ENCODE measurements at places on chromosomes 3 and 15.

DNA sequence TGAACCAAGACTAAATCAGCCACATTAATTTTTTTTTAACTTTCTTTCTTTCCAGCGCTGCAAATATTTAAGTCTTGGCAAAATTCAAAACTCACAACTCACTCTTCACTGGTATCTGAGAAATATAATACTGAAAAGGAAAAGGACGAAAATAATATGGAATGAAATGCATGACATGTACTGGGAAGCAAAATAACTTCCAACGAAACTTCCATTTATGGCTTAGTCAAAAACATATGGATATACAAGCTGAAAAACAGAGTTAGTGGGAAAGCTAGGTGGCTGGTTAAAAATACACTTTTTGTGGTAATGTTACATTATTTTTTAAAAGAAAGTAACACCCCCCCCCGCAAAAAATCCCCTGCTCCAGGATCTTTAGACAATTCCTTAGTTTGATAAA is 86.1 kb downstream of the TM4SF4 start:
- no peak for DNase-seq

DNA sequence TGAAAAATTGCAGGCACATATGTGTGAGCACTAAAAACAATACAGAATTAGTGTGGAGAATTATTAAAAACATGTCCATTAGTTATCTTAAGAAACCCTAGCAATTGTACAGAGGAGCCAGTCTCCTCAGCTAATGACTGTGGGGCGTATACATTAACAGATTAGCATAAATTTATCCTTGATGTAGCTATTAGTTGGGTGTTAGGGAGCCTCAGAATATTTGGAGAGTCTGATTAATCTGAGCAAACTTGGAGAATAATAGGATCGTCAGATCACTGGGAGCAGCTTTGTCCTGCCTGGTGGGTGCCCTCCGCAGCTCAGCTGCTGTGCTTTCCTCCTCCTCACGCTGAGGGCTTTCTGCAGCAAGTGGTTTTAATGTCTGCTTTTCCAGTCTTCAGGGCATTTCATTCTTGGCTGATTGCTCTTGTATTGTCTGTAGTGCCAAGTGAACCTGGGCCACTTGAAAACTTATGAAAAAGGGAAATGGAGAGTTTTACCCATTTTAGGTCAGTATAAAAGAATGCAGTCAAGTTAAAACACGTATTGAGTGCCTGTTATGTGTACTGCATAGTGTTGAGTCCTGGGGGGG is 417.4 kb upstream of the SEMA6D start:
- no peak for DNase-seq

- peak; percentile 89 for DNase-seq
Measured at GRCh38 chr3:101527441-101527840, 14.4 kb upstream of the SENP7 start.

GRCh38 chr15:99486371-99487336 is 79.1 kb upstream of the MEF2A start:
- DNase-seq, result peak; percentile 86

- no peak for DNase-seq
Measured at GRCh38 chr15:91228383-91228782, 128.3 kb downstream of the SV2B start.

GRCh38 chr3:71520161-71521020 is 63.1 kb downstream of the FOXP1 start:
- no peak for DNase-seq

GRCh38 chr15:31511707-31512310 is 185.2 kb downstream of the KLF13 start:
- DNase-seq, result no peak

- no peak for DNase-seq
Measured at GRCh38 chr15:64581408-64581761, 121.0 kb downstream of the ZNF609 start.

DNA sequence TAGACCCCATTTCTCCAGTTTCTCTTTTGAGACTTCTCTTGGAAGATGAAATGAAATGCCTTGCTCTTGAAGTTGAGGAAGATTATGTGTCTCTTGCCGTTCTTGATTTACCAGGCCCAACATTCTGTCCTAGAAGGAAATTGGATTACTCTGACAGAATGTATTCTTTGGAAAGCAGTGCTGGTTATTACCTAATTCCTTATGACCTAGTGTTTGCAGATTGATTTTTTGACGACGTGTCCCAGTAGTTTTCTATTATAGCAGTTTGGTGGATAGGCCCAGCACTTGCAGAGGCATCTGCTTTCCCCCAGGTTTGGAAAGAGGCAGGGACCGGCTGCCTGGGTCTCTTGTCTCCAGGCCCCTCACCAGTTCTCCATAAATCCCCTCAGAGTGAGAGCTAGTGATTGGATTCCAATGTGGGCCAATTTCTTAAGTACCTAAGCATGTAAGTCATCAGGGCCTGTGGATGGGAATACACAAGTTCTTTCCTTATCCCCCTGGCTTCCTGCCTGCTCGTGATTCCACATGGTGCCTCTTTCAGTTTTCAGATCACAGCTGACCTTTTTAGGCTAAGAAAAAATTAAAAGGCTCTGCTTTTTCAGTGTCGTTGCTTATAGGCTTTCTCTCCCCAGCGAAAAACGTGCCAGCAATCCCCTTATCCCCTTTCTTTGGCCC is 50.2 kb downstream of the EPHB3 start:
- peak; percentile 92 for DNase-seq

DNA sequence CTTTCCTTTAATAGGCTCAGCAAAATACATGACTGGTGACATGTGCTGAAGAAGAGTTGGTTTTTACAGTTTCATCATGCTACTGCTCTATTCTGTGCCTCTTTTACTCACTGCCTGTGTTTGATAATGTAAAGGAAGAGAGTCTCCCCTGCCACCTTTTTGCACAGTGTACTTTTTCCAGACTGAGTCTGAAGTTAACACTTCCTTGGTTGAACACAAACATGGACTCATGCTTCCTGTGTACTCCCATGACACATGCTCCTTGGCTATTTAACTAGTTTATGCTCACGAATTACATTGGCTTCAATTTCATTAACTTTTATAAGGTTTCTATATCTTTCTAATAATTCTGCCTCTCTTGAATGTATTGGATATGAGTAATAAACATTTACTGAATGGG is 396.1 kb downstream of the VGLL3 start:
- DNase-seq, result no peak

GRCh38 chr3:196003611-196004010 is 78.3 kb downstream of the TFRC start:
- DNase-seq, result no peak

DNA sequence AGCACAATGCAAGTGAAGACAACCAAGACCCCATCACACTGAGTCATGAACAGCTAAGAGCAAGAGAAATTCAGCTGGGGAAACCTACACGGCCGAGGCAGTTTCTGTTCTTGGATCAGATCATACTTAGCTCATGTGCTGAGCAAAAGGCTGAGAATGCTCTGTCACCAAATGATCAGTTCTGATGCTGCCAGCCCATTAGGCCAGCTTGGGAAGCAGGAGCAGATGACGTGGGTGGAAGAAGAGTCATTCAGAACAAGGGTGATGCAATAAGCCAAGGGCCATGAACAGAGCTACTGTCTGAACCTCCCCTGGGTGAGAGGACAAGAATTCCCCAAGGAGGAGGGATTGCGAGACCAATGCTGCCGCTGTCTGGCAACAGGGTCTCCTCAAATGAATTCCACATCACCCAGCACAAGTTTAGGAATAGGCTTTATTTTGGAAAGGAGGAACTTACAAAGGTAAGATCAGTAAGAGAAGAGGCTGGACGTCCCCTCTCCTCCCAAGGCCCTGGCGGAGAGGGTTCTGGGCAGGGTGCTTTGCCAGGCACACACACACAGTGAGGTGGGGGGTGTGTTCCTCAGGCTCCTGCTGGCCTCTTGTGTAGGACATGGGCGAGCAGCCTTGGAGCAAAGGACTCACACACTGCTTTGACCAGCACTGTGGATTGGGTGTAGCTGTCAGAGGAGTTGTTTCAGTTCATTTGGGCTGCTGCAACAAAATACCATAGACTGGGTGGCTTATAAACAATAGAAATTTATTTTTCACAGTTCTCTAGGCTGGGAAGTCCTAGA is 65.6 kb upstream of the CTXND1 start:
- peak; percentile 8 for DNase-seq

GRCh38 chr3:18510947-18511346 is 85.8 kb upstream of the SATB1 start:
- DNase-seq, result no peak

GRCh38 chr3:193499801-193500485 is 54.8 kb downstream of the ATP13A4 start:
- DNase-seq, result peak; percentile 29

- DNase-seq, result no peak
Measured at GRCh38 chr15:75425966-75426500, 25.5 kb downstream of the SIN3A start.

GRCh38 chr3:31219131-31219843 is 313.4 kb upstream of the STT3B start:
- peak; percentile 65 for DNase-seq

DNA sequence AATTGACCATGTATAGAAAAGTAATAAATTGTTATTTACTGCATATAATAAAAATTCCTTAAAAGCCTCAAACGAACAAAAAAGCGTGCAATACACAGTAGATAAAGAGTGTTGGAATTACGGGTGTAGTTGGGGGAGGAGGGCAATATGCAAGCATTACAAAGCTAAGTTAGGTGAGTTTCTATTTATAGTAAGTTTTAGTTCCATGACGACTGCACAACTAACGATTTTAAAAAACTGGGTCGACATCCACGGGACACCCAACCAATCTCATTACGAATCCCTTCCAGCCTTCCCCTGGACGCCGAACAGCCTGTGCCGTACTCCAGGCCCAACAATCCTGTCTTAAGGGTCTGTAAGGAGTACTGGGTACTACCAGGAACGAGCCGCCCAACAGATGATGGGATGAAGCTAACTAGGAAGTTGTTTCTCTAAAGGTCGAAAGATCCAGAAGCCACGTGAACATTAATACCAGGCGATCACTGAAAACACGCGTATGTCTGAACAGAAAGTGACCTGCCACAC is 677 bp downstream of the POLQ start:
- DNase-seq, result peak; percentile 8

DNA sequence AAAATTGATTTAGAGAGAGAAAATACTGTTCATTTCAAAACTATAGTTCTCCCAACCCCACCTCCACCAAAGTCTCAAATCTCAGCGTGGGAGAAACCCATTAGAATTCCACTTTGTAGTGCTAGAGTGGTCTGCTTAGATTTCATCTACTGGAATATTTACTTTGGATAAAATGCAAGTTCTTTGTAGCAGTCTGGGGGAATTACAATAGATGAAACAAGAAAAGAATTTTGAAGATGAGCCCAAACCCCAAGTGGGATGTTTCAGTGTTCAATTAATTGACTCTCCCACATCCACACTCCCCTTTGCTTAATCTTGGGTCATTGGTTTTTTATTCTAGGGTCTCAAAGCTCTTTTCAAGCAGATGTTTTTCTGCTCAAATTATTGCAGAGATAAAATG is 97.8 kb downstream of the RPL22L1 start:
- no peak for DNase-seq

DNA sequence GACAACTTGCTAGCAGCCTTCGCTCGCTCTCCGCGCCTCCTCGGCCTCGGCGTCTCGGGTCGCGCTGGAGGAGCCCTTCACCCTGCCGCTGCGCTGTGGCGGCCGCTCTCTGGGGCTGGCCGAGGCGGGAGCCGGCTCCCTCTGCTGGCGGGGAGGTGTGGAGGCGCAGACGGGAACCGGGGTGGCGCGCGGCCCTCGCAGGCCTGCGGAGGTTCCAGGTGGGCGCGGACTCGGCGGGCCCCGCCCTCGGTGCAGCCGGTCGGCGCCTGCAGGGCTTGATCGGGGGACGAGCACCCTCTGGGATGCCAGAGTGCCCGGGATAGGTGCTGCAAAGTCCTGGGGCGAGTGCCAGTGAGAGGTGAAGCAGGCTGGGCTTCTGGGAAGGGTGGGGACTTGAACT is 989.9 kb downstream of the ROBO2 start:
- no peak for DNase-seq

DNA sequence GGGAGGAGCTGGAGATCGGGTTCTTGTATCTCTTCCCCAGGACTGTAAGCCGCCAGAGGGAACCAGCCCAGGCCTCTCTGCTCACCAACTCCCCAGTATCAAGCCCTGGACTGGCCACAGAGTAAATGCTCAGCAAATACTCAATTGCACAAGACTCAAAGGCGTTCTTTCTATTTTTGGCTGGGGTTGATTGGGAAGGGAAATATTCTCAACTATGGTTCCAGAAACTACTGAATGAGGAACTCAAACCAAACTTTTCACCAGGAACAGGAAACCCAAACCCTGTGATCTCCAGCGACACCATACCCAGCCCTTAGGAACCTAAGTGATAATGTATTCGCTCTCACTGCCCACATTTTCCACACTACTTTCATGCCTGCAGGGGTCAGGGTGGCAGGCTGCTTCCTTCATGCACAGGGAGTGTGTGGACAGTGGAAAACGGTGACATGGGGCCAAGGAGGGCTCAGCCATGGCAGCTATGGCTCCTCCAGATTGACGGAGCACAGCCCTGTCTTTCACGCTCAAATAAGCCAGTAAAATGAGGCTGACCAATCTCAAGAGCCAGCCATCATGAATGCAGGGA is 124.7 kb upstream of the RAD18 start:
- DNase-seq, result peak; percentile 42

- no peak for DNase-seq
Measured at GRCh38 chr3:108178676-108179075, 43.5 kb downstream of the IFT57 start.

GRCh38 chr15:78193731-78194567 is 40.4 kb downstream of the ACSBG1 start:
- no peak for DNase-seq

DNA sequence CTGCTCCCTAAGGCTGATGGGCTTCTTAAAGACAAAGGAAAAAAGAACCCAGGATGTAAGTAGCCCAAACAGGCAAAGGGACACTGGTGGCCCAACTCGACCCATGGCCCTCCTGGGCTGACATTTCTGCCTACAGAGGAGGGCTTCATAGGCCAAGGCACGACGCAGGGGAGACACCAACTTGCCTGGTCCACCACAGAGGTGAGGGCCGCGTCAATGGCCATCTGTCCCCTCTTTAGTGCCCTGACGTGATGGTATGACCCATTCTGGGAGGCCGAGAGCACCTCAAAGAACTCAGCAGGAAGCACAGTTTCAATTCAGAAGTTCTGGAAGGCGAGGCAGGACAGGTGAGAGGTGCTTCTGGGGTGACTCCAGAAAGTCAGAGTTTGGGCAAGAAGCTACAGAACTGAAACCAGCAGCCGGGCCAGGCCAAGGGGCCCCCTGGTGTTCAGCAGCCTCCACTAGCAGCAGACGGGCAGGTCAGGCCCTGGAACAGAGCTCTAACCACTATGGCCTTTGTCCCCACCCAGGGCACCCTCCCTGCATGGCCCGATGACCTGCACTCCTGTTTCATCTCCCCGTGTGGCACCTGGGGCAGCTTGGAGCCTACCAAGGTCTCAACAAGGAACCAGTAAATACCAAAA is 45.1 kb downstream of the HMCES start:
- DNase-seq, result no peak

Data from umbilical cord (tissue), 2 donors.